ENCODE measurements at places on chromosomes 12 and 14.

DNA sequence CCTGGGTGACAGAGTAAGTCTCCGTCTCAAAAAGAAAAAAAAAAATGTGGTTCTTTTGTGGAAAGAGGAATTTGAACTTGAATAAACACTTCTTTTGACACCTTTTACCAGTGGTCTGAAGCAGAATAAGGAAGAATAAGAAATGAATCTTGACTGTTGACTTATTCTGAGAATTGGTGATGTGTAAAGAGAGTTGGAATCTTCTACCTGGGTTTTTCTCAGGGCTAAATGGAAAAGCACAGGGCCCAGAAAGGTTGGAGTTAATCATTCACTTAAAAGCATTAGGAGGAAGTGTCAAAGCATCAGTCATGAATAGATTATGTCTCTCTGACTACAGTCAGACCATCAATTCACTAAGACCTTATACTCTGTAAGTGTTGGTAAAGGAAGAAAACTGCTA lies 13.9 kb downstream of the PNMA1 start:
- DNase-seq: no peak

DNA sequence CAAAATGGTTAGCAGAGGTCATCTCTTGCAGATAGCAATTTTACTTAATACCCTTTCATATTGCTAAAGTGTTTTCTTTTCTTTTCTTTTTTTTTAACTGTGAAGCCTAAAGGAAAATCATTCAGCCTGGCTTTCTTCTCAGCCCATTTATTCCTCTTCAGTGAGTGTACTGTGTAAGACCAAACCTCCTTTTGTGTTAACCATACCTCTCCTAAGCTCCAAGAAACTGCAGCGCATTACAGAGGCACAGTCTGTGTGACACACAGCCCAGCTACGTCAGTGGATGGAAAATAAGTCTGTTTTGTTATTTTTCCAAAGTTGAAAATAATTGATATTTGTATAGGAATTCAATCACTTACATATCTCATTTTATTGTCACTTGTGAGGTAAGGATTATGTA lies 21.7 kb downstream of the DCAF5 start:
- DNase-seq: no peak

DNA sequence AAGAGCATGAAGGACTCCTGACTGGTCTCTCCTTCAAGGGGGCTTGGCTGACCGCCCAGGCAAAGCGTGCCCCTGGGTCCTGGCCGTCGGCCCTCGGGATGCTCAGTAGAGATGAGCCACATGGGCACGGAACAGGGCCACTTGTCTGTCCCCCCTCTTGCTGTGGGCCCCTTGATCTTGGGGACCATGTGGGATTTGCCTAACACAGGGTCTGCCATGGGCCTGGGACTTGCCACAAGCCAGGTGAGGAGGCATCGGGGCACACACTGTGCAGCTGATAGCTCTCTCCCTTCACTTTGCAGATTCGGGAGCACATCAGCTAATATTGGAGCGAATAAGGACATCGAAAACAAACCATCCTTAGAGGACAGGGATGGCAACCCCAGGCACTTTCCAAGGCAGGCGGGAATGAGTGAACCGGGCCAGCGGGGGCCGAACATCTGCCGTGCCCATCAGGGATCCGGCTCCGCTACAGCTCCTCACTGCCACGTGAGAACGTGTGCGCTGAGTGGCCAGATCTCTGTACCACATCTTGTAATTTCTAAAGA lies 88.1 kb downstream of the PIWIL1 start:
- DNase-seq: no peak

- DNase-seq: no peak
These were observed 23.6 kb downstream of the PPFIBP1 start for GRCh38 chr12:27547592-27547991.

DNA sequence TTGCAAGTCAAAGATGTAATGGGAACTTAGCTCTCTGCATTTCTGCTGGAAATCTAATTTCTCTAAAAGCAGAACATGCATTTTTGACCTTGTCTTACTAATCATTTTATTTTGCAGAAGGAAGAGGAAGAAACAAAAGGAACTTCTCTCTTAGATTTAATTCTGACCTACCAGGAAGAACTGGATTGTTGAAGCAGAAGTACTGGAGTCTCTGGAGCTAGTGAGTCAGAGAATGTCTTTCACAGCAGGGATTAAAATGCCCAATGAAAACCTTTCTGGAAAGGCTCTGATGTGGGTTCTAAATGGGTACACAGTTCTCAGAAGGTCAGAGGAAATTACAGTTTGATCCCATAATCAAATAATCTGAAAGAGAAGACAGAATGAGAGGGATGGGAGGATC lies 70.8 kb upstream of the GNG2 start:
- no peak for DNase-seq

DNA sequence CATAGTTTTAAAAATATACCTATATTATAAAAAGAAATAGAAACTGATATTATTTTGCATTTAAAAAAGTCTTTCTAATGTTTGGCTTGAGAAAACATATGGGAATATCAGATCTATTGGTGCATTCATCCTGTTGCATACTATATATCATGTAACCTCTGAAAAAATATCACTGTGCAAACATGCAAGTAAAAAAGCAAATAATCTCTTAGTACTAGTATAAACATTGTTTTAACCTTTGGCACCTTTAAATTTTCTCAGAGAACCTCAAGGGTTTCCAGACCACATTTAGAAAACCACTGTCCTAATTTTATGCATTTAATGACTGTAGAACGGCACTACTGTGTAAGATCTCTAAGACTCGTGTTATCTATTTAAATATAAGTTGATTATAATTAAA lies 416.8 kb downstream of the LRFN5 start:
- DNase-seq: no peak

DNA sequence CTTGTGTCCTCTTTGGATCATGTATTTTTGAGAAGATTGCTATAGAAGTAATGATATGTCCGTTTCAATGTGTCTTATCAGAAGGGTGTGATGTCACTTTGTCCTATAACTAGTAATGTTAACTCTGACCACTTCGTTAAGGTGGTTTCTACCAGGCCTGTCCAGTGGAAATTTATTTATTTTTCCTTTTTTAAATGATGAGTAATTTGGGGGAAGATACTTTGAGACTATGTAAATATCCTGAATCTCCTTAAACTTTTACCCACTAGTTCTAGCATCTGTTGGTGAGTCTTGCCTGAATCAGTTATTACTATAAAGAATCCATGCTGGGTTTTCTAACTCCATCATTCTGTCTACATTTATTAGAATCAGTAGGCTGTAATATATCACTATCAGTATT lies 15.3 kb downstream of the EP400 start:
- DNase-seq: no peak

DNA sequence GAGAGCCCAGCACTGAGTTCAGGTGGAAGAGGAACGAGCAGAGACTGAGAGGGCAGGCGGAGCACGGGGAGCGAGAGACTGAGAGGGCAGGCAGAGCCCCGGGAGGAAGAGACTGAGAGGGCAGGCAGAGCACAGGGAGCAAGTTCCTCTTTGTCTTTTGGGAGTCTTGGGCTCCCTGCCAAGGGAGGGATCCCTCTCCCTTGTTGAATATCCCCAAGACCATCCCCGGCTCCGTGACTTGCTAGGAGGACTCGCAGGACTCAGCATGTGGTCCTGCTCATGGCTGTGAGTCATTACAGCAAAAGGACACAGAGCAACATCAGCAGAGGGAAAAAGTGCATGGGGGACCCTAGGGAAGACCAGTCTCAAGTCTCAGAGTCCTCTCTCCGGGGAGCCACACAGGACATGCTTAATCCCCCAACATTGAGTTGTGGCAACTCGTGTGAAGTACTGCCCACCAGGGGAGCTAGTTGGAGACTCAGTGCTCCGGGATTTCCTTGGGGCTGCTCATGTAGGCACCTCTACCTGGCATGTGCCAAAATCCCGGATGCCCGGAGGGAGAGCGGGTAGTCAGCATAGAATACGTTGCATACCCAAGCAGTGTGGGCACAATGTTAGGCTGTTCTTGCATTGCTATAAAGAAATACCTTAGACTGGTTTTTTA lies 81.0 kb downstream of the CCDC92 start:
- DNase-seq: no peak

DNA sequence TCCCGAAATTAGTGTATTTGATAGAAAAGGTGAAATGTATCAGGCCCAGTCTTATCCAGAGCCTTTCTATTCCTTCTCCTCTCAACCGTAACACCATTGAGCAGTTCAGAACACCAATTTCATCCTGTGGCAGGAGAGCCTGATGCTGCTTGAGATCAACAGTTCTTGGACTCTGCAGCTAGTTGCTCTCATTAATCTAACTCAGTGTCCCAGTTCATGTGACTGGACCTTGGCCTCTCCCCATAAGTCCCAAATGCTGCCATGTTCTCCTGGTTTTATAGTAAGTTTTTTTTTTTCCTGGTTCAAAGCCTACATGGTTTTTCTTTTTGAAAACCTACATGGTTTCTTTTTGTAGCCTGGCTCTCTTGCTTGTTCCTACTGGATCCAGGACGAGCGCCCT lies 293.9 kb downstream of the ITPR2 start:
- DNase-seq: no peak

GRCh38 chr14:90109858-90110257 lies 48.1 kb downstream of the KCNK13 start:
- DNase-seq: no peak

GRCh38 chr12:106957583-106957982 lies 1.9 kb downstream of the TMEM263 start:
- DNase-seq: no peak

DNA sequence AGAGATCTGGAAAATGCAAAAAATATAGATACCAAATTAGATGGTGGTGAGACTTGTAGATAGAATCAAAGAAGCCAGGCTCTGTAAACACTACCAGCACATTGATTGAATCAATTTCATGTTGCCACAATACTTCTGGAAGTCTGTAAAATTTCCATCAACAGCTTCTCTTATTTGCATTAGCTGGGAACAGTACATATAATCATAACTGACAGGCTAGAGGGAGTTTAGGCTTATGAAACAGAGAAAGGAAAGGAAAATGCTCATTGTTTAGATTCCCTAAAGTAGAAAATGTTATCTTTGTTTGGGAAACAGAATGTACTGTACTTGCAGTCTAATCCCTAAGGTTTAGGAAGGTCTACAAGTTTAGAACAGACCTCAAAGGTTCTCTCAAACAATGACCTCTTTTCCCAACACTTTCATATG lies 335.2 kb downstream of the CEP128 start:
- peak; percentile 69 for DNase-seq

DNA sequence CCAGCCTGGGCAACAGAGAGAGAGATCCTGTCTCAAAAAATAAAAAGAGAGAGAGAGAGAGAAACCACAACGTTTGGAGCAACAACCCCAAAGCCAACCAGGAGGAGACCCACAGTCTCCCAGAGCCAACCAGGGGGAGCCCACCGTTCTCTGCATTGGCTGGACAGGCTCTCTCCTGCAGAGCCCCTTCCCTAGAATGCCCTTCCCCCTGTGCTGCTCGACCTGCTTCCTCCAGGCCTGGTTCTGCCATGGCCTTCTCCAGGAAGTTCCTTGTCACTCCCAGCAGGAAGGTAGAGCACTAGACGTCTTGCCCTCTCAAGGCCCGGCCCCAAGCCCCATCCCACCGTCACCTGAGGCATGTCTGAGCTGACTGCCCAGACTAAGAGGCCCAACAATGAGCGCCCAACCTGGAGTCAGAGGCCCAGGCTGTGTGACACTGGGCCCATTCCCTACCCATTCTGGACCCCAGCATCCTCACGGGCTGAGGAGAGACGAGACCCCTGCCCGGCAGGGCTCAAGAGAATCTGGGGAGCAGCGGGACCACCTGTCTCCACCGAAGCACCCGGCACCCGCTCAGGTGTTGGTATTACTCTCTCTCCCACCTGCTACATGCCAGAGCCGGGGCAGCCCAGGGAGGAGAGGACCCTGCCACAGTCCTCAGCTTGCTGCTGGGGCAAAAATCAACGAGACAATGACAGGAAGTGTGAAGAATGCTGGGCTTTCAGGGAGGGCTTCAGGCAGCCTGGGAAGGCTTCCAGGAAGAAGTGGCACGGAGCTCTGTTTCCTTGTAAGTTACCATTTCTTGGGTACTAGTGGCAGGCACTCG lies 61.2 kb downstream of the DIO3 start:
- no peak for DNase-seq

- no peak for DNase-seq
These were observed 66.1 kb upstream of the BCAT1 start for GRCh38 chr12:25014961-25015360.

DNA sequence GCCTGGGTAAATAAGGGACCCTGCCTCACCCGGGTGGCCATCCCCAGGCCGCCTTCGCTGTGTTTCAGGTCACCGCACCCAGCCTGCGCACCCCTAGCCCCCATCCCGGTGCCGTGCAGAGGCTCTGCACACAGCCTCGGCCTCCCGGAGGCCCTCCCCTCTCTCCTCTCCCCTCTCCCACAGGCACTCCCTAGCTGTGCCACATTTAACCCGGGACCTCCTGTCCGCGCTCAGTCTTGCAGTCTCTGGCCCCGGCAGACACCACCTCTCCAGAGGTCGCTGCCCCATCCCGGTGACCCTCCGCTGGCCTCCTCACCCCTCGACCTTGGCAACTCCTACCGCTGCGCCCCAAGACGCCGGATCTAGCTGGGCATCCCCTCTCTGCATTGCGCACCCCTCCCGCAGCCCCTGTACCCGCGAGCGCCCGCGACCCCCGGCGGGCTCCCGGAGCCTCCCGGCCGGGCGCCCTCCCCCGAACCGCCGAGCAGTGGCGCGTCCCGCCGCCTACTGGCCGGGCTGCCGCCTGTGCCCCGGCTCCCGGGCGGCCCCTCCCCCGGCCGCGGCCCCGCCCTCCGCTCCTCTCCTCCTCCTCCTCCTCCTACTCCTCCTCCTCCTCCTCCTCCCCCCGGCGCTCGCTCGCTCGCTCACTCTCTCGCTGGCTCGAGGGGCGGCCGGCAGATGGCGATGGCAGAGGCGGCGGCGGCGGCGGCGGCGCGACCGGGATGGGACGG lies 120.7 kb downstream of the AACS start:
- DNase-seq: peak; percentile 72

DNA sequence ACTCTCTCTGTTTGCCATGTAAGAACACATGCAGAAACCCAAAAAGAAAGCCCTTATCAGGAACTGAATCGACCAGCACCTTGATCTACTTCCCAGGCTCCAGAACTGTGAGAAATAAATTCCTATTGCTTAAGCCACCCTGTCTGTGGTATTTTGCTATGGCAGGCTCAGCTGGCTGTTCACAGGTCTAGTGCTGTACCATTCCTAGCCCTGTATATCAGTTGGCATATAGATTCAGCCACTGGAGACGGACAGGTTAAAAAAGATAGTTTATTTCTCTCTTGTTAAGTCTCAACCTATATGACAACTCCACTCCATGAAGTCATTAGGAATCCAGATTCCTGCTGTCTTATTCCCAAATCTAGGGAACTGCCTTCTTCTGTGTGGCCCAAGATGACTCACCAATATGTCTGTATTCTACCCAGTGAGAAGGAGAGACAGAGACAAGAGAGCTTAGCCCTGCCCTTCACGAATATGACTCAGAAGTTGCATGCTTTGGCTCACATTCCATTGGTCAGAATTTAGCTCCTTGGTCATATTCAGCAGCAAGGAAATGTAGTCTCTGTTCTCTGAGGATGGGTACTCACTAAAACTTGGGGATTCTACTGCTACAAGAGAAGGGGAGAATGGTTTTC lies 57.0 kb downstream of the PLEKHG7 start:
- peak; percentile 93 for DNase-seq

- DNase-seq: no peak
These were observed 35.4 kb upstream of the DIO3 start for GRCh38 chr14:101525640-101526527.

Measured in fibroblast of pulmonary artery (primary cell).